Activated T-helper 17 cell treated with anti-CD3 and anti-CD28 coated beads, Interleukin-2, amount 50 U/mL, for 72 hours (primary cell): ENCODE measurements at places on chromosomes 2 and 18.

DNA sequence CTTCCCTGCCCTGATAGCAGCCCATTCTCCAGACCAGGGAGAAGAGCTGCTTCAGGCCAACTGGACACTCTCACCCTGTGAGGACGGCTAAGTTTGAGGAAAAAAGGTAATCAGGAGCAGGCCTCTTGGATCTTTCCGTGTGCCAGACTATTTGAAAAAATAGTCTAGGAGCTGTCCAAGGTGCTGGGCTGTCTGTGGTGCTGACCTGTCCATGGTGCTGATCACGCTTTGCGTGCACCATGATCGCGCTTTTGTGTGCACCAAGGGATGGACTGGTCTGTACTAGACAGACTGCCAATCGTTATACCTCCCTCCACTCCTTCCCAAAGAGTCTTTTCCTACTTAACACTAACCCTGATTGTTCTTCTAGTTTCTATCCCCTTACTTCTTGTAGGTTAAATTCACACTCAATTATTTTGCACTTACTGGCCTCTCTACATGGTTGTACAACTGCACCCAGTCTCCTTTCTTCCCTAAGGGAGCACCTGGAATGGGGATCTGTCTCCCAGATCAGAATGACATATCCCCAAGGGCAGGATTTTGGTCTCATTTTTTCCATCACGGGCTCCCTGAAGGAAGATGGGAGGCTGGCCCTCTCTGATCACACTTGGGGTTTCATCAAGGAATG, 295.4 kb downstream of the CELF4 start:
- ATAC-seq = no peak

GRCh38 chr2:100211521-100211920, 69.1 kb upstream of the AFF3 start:
- no peak for ATAC-seq

DNA sequence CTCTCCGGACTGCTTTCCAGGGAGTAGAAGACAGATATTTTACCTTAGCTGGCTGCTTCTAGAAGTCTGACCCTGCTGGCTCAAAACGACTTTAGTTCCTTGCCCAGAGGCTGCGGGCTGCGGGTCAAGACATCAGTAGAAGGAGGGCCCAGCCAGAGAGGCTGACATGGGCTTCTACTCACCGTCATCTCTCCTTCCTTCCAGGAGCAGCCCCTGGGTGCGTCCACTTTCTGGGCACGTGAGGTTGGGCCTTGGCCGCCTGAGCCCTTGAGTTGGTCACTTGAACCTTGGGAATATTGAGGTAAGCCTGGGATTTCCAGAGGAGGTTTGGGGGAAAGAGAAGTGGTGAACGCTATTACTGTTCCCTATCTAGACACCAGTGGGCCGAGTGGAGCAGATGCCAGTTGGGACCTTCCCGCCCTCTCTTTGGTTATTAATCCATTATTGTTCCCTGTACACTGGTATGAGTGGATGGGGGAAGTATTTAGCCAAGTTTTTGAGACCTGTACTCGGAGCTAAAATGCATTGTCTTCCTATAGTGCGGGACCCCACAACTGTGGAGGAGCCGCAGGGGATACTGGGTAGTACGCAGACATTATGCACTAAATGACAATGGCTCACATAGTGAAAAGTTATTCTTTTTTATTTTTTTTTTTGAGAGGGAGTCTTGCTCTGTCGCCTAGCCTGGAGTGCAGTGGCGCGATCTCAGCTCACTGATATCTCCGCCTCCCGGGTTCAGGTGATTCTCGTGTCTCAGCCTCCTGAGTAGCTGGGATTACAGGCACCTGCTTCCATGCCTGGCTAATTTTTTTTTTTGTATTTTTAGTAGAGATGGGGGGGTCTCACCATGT, 26.3 kb upstream of the CASP8 start:
- ATAC-seq = peak; percentile 30

- no peak for ATAC-seq
Observed at GRCh38 chr18:45456090-45457021, 158.9 kb upstream of the SLC14A2 start.

DNA sequence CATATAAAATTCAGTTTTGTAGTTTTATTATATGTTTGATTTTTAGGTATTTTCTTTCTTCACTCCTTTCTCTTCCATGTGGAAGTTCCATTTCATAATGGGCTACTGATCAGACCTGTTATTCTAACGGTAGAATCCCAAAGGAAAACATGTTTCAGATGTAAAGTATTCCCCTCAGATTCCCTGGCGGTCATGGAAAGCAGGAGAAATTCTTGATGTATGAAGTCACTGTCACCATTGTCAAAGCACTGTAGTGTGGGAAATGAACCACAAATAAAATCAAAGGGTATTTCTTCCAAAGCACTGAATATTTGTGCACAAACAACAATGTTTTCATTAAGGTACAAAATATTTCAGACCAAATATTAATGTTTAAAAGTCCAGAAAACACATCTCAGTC, 237.3 kb upstream of the KLHL14 start:
- ATAC-seq = no peak

DNA sequence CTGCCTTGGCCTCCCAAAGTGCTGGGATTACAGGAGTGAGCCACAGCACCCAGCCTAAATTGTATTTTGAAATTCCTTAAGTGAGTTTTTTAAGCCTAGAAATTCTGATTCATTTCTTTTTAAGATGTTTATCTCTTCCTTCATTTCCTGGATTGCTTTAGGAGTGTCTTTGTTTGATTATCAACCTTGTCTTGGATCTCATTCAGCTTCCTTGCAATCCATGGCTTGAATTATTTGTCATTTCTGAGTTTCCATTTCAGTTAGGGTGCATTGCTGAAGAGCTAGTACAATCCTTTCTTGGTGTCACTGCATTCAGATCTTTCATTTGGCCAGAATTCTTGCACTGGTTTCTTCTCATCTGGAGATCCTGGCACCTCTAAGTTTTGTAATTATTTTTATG, 606.4 kb upstream of the ZNF804A start:
- no peak for ATAC-seq

GRCh38 chr2:24045511-24046508, 1.4 kb downstream of the WDCP start:
- no peak for ATAC-seq

- no peak for ATAC-seq
Observed at GRCh38 chr2:108918941-108919341, 70.1 kb downstream of the EDAR start.

- no peak for ATAC-seq
Observed at GRCh38 chr2:227772932-227773331, 27.2 kb downstream of the SCYGR8 start.

GRCh38 chr2:95685513-95685912, 93.7 kb downstream of the TRIM43 start:
- ATAC-seq = no peak

GRCh38 chr2:189254268-189254883, 74.8 kb upstream of the COL5A2 start:
- ATAC-seq = no peak

DNA sequence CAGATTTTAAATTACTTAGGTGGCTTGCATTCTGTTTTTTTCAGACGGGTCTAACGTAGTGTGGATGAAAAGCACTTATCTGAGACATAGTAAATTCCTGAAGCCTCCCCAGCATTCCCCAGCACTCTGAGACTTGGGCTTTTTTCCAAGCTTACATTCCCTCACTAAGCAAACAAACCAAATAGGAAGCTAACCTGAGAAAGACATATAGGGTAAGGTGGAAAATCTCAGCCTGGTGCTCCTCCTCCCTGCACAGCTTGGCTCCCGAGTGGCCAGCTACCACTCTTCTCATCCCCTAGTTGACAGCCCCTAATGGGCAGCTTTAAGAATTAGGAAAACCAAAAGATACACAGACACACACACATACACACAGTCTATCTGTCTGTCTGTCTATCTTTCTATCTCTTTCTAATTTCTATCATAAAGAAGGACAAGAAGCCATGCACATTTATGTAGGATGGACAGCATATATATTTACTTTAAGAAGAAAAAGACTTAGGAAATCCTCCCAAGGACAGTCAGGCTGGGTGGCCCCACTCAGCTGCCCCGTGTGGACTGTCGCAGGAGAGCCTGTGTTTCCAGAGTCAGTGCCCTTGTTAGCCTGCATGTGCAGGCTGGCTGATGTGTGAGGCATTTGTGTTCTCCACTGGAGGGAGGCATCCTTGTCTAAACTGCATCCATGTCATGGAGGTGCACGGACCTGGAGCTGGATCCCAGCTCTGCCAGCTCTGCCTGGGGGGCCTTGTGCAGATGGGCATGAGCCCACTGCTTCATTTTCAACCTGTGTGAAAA, 8.2 kb downstream of the CNNM3 start:
- ATAC-seq = no peak

DNA sequence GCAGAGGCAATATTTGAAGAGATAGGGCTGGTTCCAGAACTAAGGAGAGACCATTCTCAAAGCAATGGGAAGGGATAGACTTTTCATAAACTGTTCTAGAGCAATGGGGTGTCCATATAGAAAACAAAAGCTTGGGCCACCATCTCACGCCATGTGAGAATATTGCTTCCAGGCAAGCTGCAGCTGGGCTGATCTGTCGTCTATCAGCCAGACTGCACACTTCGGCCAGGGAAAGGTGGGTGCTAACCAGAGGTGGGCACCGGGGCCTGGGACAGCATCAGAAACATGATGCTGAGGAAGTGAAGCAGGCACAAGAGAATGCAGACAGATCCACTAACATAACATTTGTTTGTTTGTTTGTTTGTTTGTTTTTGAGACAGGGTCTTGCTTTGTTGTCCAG, 43.7 kb downstream of the MYO7B start:
- ATAC-seq = no peak

- ATAC-seq = no peak
Observed at GRCh38 chr2:231928481-231928880, 2.3 kb upstream of the NPPC start.

DNA sequence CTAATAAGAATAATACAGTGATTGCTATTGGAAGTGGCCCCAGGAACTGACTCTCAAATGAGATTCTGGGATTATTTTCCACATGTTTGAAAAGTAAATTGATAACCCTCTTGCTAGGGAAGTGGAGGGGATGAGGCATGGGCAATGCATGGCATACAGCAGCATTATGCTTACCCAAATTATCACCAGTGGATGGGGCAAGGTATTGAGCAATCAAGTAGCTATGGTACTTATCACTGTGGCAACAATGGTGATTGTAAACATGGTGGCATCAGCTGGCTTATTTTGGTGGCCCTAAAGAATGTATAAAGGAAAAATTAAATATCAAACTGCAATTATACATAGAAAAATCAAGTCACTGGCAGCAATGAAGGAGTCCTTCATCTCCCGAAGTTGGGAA, 155.1 kb downstream of the FIGN start:
- no peak for ATAC-seq

DNA sequence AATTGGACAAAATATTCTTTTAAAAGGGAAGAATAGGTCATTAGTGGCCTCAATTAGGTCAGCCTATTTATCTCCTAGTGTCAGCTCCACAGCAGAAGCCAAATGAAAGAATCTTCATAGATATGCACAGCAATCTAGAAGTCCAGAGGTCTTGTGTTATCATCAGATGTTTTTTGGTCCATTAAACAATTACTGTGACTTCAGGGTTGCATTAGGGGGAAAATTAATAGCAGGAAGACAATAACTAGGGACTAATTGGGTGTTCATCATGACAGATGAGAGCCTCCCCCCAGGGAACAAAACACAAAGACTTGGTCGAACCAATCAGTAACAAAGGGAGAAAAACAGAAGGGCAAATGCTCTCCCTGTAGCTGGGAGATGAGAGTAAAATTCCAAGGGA, 264.7 kb downstream of the PTH2R start:
- no peak for ATAC-seq

GRCh38 chr18:31617031-31617717, 25.5 kb downstream of the TTR start:
- ATAC-seq = no peak

DNA sequence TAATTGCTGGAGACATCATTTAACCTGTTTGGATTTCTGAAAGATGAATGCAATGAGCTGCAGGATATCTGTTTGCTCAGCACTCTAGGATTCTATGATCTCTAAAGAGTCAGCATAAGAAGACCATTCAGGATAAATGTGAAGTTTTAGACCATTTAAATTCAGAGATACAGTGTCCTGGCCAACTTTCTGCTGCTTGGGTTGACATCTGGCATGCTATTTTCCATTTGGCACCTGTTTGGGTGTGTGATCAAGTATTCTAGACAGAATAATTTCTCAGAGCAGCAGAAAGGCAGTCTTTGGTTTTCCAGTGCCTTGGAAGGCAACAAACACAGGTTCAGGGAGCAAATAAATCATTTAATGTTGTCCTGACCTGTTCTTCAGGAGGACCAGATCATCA, 144.8 kb upstream of the NDUFV2 start:
- ATAC-seq = no peak

- ATAC-seq = no peak
Observed at GRCh38 chr2:120177973-120178372, 45.2 kb downstream of the TMEM185B start.

DNA sequence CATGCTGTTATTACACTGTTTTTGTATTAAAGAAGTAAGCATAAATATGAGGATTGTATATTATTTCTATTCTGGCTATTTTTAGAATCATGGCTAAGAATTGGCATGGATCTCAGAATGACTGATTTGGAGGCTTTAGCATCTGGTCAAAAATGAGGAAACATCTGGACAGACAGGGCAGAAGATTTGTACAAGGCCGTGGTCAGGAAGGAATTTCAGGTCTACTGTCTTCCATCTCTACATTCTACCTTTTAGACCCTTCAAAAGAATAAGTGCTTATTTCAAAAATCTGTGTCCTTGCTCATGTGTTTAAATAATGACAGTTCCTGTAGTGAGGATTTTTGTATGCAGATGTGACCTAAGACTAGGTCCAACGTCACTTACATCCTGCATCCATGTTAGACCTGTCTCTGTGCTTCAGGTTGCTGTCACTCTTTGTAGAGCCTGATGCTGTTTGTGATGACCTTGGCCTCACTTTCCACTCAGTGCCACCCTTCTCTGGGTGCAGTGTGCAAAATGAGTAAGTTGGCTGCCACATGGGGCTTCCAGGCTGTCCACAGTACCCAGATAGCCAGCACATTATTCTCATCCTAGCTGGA, 54.7 kb upstream of the B3GNT2 start:
- no peak for ATAC-seq

DNA sequence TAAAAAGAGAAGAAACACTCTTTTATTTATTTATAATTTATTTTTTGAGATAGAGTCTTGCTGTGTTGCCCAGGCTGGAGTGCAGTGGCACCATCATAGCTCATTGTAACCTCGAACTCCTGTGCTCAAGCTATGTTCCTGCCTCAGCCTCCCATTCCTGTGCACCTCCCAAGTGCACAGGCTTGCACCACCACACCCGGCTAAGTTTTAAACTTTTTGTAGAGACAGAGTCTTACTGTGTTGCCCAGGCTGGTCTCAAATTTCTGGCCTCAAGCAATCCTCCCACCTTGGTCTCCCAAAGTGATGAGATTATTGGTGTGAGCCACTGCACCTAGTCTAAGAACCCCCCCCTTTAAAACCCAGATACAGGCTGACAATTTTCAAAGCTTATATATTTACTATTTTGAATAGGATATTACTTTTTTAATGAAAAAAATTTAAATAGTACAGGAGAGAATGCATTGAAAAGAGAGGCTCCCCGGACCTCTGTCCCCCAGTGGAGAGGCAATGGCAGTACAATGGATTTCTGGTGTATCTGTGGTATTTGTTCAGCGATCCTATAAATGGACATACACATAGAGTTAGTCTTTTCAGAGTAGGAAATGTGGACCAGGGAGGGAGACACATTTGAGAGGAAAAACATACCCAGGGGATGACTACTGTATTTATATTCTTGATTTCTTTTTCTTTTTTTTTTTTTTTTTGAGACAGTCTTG, 48.1 kb upstream of the CNOT11 start:
- ATAC-seq = no peak

- no peak for ATAC-seq
Observed at GRCh38 chr18:42828881-42829280, 286.6 kb downstream of the RIT2 start.

- ATAC-seq = no peak
Observed at GRCh38 chr2:21819454-21819853, 695.7 kb downstream of the TDRD15 start.
